Right kidney (tissue), 9 donors: ENCODE measurements at places on chromosomes 2 and 18.

- no peak for DNase-seq
These were observed 35.2 kb upstream of the TEX51 start for GRCh38 chr2:126863336-126864015.

DNA sequence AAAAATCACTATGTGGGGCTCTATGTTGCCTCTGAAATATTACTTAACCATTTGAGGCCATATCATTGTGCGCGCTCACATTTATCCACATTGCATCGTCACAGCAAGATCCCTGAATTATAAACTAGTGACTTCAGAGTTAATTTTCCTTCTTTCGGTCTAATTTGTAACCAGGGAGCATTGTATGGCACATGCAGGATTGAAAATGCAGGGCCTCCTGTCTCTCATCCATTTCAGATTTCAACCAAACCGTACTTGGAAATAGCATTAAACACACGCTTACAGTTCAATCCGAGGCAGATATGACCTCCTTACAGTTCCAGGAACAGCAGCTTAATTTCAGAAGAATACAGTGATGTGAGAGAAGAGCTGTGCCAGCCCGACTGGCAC lies 532 bp downstream of the MYOM1 start:
- no peak for DNase-seq

- DNase-seq, result no peak
These were observed 277.9 kb upstream of the THSD7B start for GRCh38 chr2:136487421-136487820.

DNA sequence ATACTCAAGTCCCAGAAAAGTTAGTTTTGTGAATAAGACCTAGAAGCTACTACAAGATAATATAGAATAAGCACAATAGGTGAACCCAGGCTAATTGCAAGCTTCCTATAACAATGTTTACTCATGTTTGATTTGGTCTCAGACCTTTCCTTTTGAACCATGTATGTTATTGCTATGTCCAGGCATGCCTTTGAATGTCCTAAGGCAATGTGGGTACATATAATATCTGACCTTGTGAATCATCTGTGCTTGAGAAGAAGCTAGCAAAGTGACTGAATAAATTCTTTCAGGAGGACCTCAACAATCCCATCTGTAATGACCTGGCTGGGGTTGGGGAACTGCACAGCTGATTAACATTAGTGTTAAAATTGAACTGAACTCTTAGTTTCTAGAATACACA lies 1285.9 kb upstream of the CELF4 start:
- no peak for DNase-seq
